ENCODE measurements at places on chromosomes 12 and 14. TPM values are rescaled to one million over a fixed set of nuclear protein-coding genes. Genes with fewer than 3 reads are reported as not detected.

The REM2 gene
- total RNA-seq, result 4.0 TPM

The AACS gene
- 18.1 TPM for total RNA-seq

The CLEC4E gene
- 9.1 TPM for total RNA-seq

The STRN3 gene
- total RNA-seq, result 19.5 TPM

The OTUB2 gene
- total RNA-seq, result 0.09 TPM

The CDK4 gene
- total RNA-seq, result 37.7 TPM

The ANO2 gene
- total RNA-seq, result not detected

DNA sequence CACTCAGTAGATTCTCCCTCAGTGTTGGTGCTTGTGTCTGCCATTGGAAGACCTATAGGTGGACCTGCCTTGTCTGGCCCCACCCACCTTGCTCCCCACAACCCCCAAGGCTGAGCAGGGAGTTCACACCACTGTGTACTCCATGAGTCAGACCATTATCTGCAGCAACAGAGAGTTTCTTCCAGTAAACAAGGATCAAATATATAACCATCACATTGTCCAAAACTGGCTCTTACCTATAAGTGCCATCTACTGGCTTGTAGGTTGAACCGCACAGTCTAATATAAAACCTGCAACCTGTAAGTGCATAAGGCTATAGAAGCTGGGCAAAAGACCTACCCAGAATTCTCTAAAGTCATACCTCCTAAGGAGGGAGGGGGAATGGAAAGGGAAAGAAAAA, 7.9 kb downstream of the TAS2R13 start:
- no peak for DNase-seq

DNA sequence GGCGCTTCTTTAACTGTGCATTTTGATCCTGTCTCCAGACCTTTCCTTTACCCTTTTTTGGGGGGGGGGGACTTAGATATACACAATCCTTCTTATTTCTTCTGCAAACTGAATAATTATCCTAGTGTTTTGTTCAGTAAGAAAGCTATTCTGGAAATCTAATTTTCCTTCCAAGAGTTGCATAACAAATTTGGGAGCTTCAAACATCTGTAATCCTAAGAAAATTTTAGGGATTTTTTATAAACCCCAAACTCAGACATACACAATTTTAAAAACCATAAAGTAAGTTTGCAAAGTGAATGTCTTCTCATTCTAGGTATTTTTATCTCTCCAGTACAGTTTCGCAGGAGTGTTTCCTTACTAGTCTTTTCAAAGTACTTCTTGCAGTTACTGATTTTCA, 182.7 kb upstream of the E2F7 start:
- no peak for DNase-seq

- no peak for DNase-seq
Observed at GRCh38 chr14:94547726-94548125, 13.5 kb upstream of the SERPINA4 start.

- DNase-seq, result no peak
Observed at GRCh38 chr14:35231207-35231760, 60.9 kb upstream of the PSMA6 start.

GRCh38 chr14:59197695-59198262, 9.3 kb downstream of the DAAM1 start:
- DNase-seq, result no peak

- no peak for DNase-seq
Observed at GRCh38 chr14:30990770-30991169, 34.7 kb upstream of the AP4S1 start.

- DNase-seq, result no peak
Observed at GRCh38 chr12:6367065-6367968, 8.0 kb downstream of the SCNN1A start.

DNA sequence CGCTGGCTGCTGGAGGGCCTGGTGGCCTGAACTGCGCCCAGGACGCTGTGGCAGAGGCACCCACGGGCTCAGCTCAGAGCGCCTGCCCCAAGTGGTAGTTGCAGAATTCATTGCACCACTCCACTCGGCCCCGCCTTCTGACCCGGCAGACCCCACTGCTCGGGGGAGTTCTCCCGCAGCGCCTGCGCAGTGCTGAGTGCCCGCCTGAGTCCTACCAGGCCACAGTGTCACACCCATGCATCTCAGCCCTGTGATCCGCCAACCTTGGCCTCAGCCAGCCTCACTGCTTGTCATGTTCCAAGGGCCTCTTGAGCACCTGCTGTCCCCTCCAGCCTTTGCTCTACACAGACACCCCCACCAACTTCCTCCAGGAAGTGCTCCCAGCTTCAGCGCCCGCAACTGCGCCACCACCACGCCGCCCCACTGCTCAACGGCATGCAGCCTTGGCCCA, 12.2 kb downstream of the DEGS2 start:
- DNase-seq, result peak; percentile 64

DNA sequence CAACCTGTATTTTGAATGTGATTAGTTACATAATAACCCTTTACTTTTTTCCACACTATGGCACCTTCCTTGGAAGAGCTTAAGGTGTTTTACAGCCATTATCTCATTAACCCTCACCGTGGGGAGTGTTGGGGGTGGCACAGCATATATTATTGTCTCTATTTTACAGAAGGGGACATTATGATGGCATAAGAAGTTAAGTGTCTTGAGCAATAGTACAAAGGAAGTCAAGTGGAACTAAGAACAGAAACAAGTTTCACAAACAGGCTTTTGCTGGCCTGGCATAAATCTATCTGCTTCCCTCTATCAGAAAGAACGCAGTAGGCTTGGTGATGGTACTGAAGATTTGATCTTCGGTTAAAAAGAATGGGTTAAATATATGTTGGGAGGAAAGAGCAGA, 169.7 kb upstream of the OTX2 start:
- no peak for DNase-seq
